ENCODE measurements at places on chromosomes 1 and 21.

- no peak for DNase-seq
These were observed 4.2 kb downstream of the SLC2A5 start for GRCh38 chr1:9065213-9065751.

DNA sequence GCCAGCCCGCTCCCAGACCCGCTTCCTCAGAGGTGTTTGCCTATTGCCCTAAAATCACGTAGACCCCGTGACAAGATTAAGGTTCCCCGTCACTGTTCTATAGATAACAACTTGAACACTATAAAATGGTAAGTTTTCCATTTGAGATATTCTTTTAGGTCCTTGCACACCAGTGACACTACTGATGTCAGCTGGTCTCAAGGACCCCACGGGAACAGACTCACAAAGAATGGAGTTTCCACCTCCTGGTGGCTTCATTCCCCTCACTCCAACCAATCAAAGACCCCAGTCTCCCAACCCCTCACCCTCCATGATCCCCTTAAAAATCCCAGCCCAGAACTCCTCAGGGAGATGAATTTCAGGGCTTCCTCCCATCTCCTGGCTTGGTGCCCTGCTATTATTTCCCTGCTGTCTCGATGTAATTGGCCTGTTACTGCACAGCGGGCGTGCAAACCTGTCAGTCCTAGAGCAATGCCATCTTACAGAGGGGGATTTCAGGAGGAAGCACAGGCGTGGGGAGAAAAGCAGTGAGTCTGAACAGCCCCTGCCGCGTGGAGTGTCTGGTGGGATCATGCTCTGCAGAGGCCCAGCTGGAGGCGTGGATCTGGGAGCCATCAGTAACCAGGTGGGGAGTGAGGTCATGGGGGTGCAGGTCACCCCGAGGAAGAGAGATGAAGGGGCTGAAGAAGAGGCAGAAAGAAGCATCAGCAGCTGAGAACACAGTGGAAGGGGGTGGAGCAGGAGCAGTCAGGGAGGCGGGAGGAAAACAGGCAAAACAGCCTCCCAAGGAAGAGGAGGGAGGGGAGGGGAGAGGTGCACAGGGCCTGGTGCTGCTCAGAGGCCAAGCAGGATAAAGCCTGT lies 35.1 kb upstream of the LBR start:
- DNase-seq = no peak

DNA sequence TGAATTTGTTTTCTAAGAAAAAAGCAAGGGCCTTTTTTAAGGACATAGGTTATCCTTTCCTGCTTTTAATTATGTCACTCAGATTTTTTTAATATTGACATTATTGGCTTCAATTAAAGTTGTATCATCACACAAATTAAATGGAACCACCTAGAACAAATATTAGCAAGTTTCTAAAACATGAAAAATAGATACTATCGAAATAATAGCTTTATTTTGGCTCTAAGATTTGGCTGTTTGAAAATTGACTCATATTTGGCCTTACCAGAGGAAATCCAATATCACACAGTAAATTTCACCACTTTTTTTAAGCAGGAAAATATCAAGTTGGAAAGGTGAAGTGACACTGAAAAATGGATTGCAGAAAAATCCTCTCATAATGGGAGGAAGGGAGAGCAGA lies 9.2 kb downstream of the DNASE2B start:
- DNase-seq = no peak

DNA sequence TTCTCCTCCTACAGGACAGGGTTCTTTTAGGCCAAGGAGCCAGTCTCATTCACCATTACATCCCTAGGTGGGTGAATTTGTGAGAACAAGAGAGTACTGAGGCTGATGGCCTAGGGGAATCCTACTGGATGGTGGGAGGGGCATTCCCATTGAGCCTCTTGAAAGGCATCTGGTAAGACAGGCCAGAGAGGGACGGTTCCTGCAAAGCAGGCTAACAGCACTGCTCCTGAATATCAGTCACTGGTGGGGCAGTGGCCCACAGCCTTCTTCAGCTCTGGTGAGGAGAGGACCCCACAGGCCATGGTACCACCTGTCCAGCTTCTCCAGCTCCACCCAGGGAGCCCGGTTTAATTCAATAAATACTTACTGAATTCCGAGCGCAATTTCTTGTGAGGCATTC lies 125.9 kb upstream of the EDN2 start:
- no peak for DNase-seq

- no peak for DNase-seq
These were observed 286.3 kb downstream of the MATN1 start for GRCh38 chr1:30437059-30437576.

DNA sequence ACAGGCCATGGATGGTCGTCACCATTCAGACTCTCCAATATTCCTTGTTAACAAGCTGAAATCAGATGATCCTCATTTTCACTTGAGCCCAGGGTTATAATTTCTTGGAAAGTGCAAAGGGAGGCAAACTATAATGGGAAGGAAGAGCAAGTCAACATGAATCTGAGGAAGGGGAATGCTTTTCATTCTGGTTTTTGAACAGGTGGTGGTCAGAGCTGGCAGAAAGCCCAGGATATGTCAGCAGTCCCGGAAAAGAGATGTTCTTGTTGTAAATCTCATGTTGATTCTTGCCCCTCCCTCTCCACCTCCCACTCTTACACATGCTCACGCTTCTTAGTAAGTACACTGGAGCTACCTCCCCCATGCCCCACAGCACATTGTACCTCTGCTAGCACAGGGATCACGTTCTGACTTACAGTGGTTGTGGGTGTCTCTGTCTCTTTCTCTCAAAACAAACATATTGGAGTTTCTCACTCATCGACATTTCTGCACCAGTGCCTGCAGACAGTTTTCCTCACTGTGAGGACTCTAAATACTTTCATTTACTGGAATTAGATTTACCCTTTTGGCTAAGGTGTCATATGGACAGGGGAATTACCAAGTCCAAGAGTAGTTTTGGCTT lies 77.6 kb downstream of the XCL2 start:
- DNase-seq = peak; percentile 47

GRCh38 chr1:200628223-200628881 lies 7.8 kb upstream of the KIF14 start:
- peak; percentile 33 for DNase-seq

DNA sequence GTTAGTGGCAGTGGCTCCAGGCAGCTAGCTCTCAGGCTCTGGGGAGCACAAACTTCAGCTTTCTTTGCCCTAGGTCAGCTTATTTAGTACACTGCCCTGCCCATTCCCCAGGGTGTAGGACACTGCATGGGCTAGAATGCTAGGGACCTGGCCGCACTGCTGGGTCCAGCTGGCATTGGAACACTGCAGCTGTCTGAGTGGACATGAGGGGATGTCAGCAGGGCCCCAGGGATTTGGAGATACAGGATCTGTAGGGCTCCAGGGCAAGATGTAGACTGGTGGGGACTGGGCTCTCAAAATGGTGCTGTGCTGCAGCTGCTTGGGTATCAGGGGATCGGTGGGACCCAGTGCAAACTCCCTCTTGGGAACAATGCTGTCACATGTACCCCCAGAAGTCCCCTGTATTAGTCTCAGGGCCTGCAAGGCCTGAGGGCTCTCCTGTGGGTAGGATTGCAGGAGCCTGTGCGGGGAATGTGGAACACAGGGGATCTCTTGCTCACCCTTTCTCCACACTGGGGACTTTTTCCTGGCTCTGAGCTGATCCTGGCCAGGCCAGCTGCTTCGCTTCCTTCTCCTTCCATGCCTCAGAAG lies 25.2 kb upstream of the TTC22 start:
- DNase-seq = no peak

GRCh38 chr1:243550276-243550675 lies 294.4 kb downstream of the SDCCAG8 start:
- DNase-seq = no peak

DNA sequence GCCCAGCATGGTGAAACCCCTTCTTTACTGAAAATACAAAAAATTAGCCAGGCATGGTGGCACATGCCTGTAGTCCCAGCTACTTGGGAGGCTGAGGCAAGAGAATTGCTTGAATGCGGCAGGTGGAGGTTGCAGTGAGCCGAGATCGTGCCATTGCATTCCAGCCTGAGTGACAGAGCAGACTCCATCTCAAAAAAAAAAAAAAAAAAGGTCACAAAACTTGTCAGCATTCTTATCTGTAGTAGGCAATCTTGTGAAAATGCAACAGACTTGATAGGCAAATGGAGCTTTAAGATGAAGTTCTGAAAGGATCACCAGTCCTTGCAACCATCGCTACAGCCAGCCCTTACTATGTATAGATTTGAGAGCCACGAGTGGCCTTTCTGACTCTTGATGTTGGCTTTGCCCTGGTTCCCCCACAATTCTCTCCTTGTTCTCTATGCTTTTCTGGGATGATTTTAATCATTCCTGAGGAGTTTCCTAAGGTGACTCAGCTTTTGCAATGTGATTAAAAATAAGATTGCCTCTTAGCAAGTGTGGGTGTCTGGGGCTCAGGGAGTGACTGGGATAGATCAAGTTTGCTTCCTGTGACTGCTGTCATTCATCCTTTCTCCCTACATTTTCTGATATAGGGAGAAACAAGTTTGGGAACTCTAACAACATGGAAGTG lies 7.1 kb upstream of the MAP1LC3C start:
- no peak for DNase-seq

- no peak for DNase-seq
These were observed 567 bp downstream of the PMVK start for GRCh38 chr1:154935749-154936554.

GRCh38 chr1:117686907-117687306 lies 81.1 kb downstream of the TENT5C start:
- no peak for DNase-seq

- no peak for DNase-seq
These were observed 93.4 kb downstream of the ADARB1 start for GRCh38 chr21:45167796-45168222.

- DNase-seq = no peak
These were observed 174.1 kb upstream of the IGSF21 start for GRCh38 chr1:17933501-17933900.

GRCh38 chr1:213049232-213049631 lies 1.8 kb upstream of the RPS6KC1 start:
- no peak for DNase-seq
